ENCODE measurements at places on chromosomes 4 and X. TPM values are rescaled to one million over a fixed set of nuclear protein-coding genes. Genes with fewer than 3 reads are reported as not detected.

The FHIP1A gene
- 1.3 TPM for total RNA-seq

The DCAF12L2 gene
- not detected for total RNA-seq

The ADH1A gene
- total RNA-seq: not detected

The MAP7D2 gene
- not detected for total RNA-seq

- DNase-seq: no peak
These were observed 130.9 kb upstream of the GABRG1 start for GRCh38 chr4:46254788-46255187.

DNA sequence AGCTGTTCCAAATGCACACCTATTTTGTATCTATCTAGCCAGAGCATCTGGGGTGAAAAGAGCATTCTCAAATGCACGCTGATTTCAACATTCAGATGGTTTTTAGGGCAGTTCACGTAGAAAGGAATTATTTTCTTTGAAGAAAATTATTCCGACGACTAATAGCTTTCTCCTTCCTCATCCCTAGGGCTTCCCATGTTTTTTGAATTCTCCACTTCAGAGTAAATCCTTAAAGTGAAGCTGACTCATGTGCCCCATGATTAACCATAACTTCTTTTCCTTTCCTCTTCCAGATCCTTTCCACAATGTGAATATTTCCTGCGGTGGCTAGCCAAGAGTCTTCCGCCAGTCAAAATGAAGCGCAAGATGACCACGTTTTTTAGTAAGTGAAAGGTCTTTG lies 86.7 kb upstream of the PDHA1 start:
- DNase-seq: no peak

DNA sequence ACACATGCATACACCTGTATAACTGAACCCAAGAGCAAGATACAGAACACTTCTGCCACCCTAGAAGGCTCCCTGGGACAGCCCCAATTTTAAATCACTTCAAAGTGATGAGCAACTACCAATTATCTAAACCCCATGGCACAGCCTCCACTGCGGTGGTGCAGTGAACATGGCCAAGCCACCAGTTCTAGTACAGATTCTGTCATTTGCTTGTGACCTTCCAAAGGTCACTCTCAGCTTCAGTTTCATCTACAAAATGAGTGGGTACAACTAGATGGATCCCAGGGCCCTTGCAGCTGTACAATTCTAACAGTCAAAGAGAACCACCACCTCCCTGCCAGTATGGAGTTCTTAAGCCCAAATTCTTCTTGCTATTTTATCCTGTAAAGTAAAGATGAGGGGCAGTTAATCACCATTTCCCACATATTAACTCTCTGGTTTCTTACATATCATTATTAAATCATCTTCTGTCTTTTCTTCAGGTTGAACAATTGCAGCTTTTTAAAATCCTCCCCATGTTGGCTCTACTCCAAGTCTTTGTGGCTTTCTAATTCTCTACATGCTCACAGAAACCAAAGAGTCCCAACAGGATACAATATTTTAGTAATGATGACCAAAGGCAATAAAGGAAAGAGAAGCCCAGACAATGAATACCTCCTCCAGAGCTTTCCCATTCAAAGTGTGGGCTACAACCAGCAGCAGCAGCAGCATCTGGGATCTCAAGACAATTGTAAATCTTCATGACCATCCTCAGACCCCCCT lies 39.0 kb upstream of the GPM6B start:
- DNase-seq: no peak

- DNase-seq: no peak
These were observed 17.9 kb upstream of the CDKN2AIP start for GRCh38 chr4:183426507-183426906.

DNA sequence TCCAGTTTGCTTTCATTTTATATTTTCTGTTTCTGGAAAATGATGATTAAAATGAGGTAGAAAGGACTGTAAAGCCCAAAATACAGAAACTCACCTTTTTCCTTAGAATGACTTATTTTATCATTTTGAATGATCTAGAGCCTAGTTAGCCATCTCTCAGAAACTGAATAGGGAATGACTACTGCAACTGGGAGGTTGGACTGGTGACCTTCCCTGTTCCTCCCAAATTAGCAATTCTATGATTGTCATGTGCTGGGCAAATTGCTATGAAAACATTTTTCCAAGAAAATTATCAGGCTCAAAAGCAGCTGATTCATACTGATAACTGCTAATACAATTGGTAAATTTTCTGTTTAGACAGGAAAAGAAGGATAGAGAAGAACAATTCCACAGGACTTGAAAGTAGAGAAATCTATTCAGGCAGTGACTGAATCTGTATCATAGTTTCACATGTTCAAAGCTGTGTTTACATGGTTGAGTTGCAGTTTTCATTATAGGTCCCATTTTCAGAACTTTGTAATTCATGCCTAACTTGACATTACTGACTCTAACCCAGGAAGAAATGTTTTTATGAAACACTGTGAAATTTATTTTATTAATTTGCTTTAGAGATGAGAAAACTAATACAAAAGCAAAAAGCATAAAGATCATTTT lies 43.4 kb upstream of the SEC24B start:
- DNase-seq: no peak

DNA sequence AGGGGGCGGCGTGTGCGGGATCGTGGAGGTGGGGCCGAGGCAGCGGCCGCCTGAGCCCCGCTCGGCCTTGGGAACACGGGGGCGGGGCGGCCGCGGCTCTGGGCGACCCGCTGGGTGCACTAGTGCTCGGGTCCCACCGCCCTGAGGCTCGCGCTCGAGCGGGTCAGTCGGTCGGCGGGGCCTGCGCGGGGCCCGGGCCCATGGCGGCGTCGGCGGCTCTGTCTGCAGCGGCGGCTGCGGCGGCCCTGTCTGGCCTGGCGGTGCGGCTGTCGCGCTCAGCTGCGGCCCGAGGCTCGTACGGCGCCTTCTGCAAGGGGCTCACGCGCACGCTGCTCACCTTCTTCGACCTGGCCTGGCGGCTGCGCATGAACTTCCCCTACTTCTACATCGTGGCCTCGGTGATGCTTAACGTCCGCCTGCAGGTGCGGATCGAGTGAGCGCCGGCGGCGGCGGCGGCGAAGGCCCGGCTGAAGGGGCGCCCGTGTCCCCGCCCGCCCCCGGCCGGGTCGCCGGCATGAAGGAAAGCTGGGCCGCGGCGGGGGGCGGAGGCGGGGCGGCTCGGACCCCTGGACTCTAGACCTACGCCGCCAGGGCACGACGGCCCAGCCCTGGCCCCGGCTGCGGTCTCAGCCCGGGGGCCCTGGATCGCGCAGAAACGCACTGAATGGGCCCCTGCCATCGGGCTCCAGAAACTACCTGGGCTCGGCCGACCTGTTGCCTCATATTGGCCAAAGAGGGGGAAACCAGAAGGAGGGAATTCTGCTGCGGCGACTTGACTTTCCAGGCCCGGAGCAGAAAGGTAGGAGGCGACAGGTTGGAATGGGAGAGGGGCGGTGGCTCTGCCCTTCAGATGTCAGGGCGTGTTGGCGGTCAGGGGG lies at the start of gene SMIM10L2A:
Gene SMIM10L2A (plus strand): TSS at position 13 of the 878 bp plus-strand sequence. CDS start 188 bp downstream, at position 201.
- DNase-seq: no peak

- DNase-seq: no peak
These were observed 259.2 kb downstream of the COL25A1 start for GRCh38 chr4:109043286-109043685.

GRCh38 chr4:12573716-12574115 lies 910.4 kb downstream of the RAB28 start:
- DNase-seq: no peak

DNA sequence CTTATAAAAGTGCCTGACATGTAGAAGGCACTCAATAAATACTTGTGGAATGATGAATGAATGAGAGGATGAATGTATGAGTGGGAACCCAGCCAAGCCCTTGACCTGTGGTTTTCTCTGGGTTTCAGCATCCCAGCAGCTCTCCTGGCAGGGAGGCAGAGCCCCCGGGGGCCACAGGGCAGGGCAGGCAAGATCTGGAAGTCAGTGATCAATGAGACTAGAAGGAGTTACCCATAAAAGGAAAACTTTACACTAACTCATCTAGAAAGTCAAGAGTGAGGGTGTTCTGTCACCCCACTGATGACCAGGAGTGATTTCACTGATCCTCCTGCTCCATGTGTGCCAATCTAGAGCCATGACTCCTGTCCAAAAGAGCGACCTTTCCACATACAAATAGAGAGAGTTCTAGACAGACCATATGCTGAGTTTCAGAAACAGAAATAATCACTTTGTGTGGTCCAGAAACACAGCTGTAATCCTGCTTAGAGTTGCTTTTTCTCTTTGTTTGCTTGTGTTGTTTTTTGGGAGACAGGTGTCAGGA lies 37.4 kb downstream of the MGARP start:
- DNase-seq: no peak

DNA sequence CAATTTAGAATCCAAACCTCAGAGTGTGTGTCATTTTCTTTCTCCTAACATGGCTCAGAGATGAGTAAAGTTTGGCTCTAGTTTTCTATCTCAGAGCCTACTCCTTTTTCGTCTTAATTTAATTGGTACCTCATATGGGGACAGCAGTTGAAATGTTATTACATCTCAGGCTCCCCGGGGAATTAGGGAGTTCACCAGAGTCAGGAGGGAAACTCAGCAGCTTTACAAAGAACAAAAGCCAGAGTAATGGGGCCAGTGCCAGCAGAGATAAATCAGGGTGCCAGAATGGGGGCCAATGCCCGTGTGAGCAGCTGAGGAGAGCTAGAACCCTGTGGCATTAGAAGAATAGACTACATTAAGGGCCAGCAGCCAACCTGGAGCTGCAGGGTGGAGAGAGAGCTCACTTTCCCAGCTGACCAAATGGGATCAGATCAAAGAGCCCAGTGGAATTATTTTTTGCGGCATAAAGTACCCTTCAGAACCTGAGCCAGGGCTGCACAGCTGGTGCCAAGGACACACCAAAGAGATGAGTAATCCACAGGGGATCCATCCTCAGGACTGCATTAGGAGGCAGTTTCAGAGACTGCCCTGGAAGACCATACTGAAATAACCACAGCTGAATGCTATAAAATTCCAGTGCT lies 207.1 kb upstream of the DKK2 start:
- DNase-seq: no peak

DNA sequence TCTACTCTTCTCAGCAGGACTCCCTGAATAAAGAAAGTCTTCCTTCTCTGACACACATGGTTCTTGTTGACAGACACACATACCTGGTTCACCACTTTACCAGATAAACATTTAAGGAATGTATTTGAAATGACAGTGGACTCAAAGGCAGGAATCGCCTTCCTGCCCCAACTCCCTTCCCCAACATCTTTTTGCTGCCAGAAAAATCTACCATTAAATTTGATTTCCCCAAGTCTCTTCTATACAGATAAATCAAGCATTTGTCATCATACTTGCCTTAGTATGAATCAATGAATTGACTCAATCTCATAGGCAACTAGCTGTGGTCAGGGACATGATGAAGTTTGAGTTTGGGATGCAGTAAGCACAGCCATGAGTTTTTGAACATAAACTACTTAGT lies 23.3 kb upstream of the ANXA5 start:
- no peak for DNase-seq

DNA sequence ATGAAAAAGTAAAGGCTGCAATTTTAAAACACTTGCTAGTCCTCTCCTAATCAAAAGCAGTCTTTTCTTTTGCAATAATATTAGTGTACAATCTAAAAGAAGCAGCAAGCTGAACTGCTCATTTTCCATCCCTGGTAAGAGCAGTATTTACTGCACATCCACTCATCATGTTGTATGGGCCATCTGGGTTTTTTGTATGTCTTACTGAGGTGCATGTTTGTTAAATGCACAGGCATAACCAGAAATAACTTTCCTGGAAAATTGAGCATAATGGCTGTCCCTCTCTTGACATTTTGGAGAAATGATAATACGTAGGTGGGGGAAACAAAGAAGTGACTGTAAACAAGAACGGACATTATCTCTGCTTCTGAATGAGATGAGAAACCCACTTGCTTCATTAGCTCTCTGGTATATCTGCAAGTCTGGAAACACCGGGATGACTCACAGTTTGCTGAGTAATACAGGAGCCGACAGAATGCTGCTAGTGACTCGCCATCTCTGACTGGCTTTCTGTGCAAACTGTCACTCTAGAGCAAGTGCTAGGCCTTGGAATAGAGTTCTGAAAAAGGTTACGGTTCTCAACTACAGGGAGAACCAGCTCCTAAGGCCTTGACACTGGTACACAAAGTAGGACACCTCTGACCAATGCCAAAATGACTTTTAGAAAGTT lies 85.7 kb upstream of the MTM1 start:
- no peak for DNase-seq

DNA sequence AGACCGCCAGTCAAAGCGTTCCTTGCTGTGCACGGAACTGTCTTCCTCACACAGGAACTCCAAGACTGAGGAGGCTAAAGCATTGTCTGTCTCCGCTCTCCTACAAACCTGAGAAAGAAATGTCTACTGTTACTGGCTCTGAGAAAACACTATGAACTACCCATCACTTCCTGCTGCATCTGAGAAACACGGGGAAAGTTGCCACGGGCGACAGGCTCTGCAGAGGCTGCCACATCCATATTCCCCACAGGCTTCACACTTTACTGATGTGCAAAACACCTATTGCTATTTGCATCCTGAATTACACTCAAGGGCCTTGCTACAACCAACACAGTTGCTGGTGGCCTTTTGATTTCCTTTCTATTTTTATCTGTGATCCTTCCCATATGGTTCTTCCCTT lies 59.0 kb downstream of the AFAP1 start:
- no peak for DNase-seq

DNA sequence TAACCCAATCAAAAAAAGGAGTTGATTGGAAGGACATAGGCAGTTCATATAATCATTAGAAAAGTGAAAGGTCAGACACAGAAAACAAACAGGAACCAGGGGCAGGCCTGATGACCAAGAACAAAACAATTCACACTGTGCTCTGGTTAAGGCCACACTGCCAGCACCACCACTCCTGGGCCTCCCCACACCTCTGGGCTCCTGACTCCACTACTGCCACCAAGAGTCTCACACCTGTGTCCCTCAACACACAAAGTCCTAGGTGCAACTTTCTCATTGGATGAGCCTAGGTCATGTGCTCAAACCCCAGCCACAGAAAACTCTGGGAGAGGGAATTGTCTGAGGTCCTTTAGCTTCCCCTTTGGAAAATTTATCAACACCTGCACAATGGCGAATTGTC lies 11.1 kb upstream of the FAM9C start:
- no peak for DNase-seq

- DNase-seq: no peak
These were observed 29.7 kb downstream of the EIF4E start for GRCh38 chr4:98899277-98899676.

DNA sequence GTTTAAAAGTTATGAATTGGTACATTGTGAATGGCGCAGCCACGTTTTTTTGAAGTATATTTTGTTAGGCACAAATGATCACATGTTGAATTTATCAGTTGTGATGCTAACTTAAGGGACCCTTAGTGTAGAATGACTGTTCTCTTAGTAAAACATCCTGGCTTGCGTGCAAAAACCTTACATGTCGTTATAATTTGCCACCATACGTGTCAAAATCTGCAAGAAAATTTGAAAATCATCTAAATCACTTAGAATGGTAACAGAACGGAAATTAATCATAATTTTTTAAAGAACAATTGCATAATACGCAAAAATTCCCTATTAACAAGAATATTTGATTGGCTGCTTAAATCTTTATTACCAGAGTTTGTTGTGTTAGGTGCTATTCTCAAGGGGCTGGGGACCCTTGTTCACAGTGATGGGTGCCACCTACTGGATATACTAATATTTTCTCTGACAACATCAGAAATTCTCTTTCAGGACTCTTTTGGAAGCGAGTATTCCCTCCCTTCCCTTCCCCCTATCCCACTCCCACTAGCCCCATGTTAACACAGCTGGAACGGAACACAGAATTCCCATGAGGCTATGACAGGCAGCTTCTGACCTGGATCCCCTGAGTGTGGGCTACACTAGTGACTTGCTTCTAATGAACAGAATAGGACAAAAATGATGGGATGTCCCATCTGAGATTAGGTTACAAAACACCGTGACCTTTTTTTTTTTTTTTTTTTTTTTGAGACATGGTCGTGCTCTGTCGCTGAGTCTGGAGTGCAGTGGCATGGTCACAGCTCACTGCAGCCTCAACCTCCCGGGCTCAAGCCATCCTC lies 71.8 kb downstream of the SUPT20HL2 start:
- no peak for DNase-seq
